ENCODE measurements at places on chromosomes 3 and 15.

DNA sequence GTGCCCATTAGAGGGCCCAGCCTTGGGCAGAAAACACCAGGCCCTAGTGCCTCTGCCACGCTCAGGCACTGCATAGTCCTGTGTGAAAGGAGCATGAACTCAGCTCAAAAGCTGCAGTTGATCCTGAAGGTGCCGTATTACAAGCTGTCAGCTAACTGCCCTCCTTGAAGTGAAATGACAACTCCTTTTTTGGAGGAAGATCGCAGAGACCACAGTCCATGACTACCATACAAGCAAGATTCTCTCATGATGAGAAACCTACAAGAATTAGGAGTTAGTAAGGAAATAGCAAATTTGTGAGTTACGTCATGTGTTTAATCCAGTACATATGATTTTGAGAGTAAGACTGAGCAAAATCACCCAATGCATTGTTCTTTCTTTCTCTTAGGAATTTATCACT, 513.9 kb upstream of the NR2F2 start:
- no peak for DNase-seq
- H3K27me3 ChIP-seq, result no peaks in the 10 kb centered on the region
- no peak overlapping the region for H3K27ac ChIP-seq
- no peaks in the 10 kb centered on the region for H3K4me1 ChIP-seq
- no peaks in the 10 kb centered on the region for H3K36me3 ChIP-seq

DNA sequence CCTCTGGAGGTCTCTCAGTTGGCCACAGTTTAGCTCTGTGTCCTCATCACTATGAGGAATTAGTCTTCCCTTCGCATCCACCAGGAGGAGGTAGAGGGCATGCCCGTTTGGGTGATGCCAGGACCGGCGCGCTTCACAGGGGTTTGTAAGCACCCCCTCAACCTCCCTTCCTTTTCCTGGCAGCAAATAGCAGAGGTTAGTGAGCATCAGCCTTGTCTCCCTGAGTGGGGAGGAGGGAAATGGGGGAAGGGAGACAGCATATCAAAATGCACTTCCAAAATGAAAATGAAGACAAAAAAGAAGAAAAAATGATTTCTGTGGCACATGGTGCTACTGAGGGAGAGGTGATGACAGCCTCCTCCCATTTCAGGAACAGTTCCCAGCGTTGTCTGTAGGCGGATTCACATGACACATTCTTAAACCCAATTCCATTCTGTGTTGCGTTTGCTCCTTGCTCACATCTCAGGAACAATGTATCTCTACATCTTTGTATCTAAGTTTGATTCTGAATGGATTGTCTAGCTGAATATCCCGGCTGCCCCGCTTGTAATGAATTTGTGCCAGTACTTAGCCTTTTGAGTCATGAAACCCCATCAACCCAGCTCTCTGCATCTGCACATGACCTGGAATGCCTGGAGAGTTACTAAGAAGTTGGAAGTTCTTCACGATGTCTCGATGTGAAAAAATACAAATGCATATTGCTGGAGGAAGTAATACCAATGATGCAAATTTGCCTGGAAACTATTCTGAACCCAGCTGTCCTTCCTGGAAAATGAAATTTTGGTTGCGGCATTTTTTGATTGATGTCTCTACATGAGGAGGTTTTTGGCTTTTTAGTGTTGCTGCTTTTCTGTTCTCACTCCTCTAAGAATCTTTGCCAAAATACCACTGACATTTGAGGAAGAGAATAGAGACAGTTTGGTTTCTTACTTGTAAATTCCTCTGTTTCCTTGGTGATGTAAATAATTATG, 45.2 kb downstream of the TYRO3 start:
- H3K27ac ChIP-seq, result no peak overlapping the region
- peak; percentile 57 for DNase-seq

- peaks cover 5% of the 10 kb centered on the region for H3K4me1 ChIP-seq
- no peak overlapping the region for H3K4me3 ChIP-seq
- H3K27me3 ChIP-seq, result no peaks in the 10 kb centered on the region
- H3K36me3 ChIP-seq, result no peaks in the 10 kb centered on the region
- DNase-seq, result no peak
Measured at GRCh38 chr3:27978440-27978839, 256.3 kb upstream of the EOMES start.

- no peak within 1 kb of the TSS for H3K27ac ChIP-seq
- no peaks in the 10 kb centered on the region for H3K36me3 ChIP-seq
- peaks cover 3% of the 10 kb centered on the region for H3K4me1 ChIP-seq
- no peak for DNase-seq
Measured at GRCh38 chr15:82952158-82953081, at the start of gene HOMER2. Gene HOMER2 (minus strand): TSS chr15:82952720. CDS start chr15:82952535, 185 bp downstream.

- no peaks in the 10 kb centered on the region for H3K27me3 ChIP-seq
- no peak for DNase-seq
- H3K27ac ChIP-seq, result no peak overlapping the region
- no peaks in the 10 kb centered on the region for H3K4me1 ChIP-seq
- no peaks in the 10 kb centered on the region for H3K36me3 ChIP-seq
Measured at GRCh38 chr3:24480497-24480896, 14.2 kb downstream of the THRB start.

GRCh38 chr15:78018946-78019644, 58.4 kb downstream of the TBC1D2B start:
- no peaks in the 10 kb centered on the region for H3K27me3 ChIP-seq
- H3K4me1 ChIP-seq, result peaks cover 26% of the 10 kb centered on the region
- H3K4me3 ChIP-seq, result peak overlapping the region; percentile 21
- peak overlapping the region; percentile 50 for H3K27ac ChIP-seq

GRCh38 chr3:88034491-88035275, 24.1 kb downstream of the CGGBP1 start:
- H3K27me3 ChIP-seq, result peaks cover 2% of the 10 kb centered on the region
- DNase-seq, result no peak
- peaks cover 29% of the 10 kb centered on the region for H3K4me1 ChIP-seq
- no peak overlapping the region for H3K4me3 ChIP-seq
- H3K36me3 ChIP-seq, result peaks cover 1% of the 10 kb centered on the region

GRCh38 chr15:50257924-50258323, 7.6 kb downstream of the HDC start:
- DNase-seq, result no peak
- H3K27ac ChIP-seq, result peak overlapping the region; percentile 23
- no peak overlapping the region for H3K4me3 ChIP-seq
- H3K27me3 ChIP-seq, result no peaks in the 10 kb centered on the region
- peaks cover 2% of the 10 kb centered on the region for H3K36me3 ChIP-seq
- H3K4me1 ChIP-seq, result peaks cover 61% of the 10 kb centered on the region

DNA sequence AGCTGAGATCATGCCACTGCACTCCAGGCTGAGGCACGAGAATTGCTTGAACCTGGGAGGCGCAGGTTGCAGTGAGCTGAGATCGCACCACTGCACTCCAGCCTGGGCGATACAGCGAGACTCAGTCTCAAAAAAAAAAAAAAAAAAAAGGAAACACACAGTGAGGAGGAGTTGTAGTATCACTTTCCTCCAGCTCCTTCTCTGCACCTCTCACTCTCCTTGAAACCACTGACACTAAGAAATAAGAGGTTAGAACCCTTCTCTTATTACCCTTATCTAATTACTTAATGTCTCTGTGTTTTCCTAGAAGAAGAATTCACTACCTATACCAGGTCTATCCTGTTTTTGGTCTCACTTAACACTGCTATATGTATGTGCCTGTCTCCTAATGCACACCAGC, 31.7 kb downstream of the RAB27A start:
- peaks cover 54% of the 10 kb centered on the region for H3K36me3 ChIP-seq
- no peaks in the 10 kb centered on the region for H3K27me3 ChIP-seq
- peak overlapping the region; percentile 91 for H3K27ac ChIP-seq
- peaks cover 73% of the 10 kb centered on the region for H3K4me1 ChIP-seq
- no peak for DNase-seq

DNA sequence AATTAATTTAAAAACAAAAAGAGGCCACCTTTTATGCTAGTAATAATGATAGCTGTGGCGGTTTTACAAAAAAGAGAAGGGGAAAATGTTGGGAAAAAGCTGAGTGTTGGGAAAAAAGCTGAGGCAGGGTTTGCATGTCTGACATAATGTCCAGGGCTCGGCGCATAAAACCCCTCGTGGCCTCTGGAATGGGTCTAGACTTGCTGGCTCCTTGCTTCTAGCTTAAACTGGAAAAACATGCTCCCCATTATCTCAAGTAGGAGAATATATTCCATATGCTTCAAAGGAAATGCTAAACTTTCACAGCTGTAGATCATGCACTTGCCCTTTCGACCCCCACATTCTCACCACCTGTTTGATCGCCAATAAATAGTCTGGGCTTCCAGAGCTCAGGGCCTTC, 53.0 kb downstream of the CYP19A1 start:
- H3K36me3 ChIP-seq, result no peaks in the 10 kb centered on the region
- peaks cover 16% of the 10 kb centered on the region for H3K4me1 ChIP-seq
- H3K27ac ChIP-seq, result no peak overlapping the region
- peaks cover 12% of the 10 kb centered on the region for H3K27me3 ChIP-seq
- H3K4me3 ChIP-seq, result no peak overlapping the region

DNA sequence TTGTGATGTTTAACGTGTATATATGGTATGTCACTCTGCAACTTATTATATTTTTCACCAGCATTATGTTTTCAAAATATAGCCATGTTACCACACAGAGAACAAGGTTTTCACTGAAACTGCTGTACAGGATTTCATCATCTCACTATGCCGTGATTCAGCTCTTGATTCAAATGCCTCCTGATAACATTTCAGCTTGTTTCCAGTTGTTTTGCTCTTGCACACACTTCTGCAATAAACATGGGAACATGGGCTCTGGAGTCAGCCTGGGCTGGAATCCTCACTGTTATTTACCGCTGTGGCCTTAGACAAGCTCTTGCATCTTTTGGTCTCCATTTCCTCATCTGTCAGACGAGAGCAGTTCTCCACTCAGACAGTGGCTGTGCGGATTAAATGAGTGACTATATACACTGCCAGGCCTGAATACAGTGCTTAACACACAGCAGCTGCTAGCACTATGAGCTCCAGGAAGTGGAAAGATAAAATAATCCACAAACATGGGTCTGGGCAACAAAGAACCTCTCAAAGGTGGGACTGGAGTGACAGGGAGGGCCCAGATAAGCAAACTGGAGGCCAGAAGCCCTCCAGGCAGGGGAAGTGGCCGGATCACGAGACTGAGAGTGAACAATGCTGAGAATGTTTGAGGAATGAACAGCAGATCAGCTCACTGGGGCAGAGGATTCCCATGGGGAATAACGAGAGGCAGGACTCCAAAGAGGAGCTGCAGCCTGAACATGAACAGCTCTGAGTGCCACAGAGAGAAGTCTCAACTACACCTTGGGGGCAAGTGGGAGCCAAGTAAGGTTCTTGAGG, 17.7 kb downstream of the NTRK3 start:
- H3K27me3 ChIP-seq, result peaks cover 10% of the 10 kb centered on the region
- no peak overlapping the region for H3K27ac ChIP-seq
- no peaks in the 10 kb centered on the region for H3K4me1 ChIP-seq
- no peaks in the 10 kb centered on the region for H3K36me3 ChIP-seq
- no peak for DNase-seq
- no peak overlapping the region for H3K4me3 ChIP-seq

GRCh38 chr15:82878325-82878724, 68.9 kb downstream of the WHAMM start:
- H3K4me3 ChIP-seq, result no peak overlapping the region
- DNase-seq, result no peak
- H3K4me1 ChIP-seq, result no peaks in the 10 kb centered on the region

DNA sequence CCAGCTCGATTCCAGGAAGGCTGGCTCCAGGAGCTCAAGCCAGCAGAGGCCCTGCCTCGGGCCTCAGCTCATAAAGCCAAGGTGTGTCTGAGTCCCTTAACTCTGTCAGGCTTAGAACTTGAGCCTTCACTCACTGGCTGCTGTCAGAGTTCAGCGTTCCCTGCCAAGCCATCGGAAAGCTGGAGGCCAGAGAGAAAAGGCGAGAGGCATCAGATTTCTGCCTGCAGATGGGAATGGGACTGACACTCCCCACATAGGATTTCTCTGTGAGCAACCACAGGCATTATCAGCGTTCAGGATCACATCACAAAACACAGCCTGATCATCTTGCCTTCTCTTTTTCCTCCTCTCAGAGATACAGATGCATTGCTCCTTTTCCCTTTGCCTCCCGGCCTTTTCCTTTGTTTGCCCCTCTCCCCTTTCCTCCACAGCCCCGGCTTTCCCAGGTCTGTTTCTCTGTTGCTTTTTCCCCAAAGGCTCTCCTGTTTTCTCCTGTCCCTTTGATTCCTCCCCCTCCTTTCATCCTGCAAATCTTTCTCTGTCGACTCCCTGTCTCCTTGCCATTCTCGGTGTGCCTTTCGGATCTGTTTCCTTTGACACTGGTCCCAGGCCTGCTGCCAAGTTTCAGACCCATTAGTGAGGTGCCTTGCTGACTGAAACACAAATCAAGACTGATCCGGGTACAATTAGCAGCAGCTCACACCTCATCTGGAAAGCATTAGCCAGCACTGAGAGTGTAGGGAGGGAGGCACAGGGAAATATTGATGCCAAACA, 44.5 kb upstream of the BOC start:
- no peaks in the 10 kb centered on the region for H3K36me3 ChIP-seq
- H3K4me1 ChIP-seq, result no peaks in the 10 kb centered on the region
- no peak overlapping the region for H3K27ac ChIP-seq
- no peak overlapping the region for H3K4me3 ChIP-seq

DNA sequence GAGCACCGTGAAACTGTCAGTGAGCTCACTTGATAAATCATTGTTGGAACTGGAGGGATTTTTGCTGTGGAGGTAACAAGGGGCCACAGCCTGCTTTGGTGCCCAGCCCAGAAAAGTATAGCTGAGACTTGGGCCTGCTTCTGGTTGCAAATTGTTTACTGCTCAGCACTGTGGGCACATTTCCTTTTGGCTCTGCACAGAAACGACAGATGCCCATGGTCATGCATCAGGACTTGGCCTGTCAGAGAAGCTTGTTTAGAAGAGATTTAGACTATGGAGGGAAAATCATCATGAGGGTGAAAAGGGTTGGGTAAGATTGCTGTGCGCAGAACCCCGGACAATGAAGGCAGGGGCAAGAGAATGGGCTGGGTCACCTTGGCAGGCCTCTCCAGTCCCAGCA, 286.1 kb upstream of the CTNNB1 start:
- peaks cover 4% of the 10 kb centered on the region for H3K27me3 ChIP-seq
- no peaks in the 10 kb centered on the region for H3K36me3 ChIP-seq
- no peak overlapping the region for H3K4me3 ChIP-seq
- no peaks in the 10 kb centered on the region for H3K4me1 ChIP-seq
- H3K27ac ChIP-seq, result no peak overlapping the region

GRCh38 chr3:44987332-44987731, 11.3 kb downstream of the EXOSC7 start:
- DNase-seq, result no peak
- no peaks in the 10 kb centered on the region for H3K27me3 ChIP-seq
- peaks cover 27% of the 10 kb centered on the region for H3K36me3 ChIP-seq
- no peak overlapping the region for H3K4me3 ChIP-seq
- peaks cover 37% of the 10 kb centered on the region for H3K4me1 ChIP-seq
- no peak overlapping the region for H3K27ac ChIP-seq

- peaks cover 14% of the 10 kb centered on the region for H3K36me3 ChIP-seq
- H3K4me1 ChIP-seq, result no peaks in the 10 kb centered on the region
- no peak overlapping the region for H3K4me3 ChIP-seq
- no peak for DNase-seq
- no peak overlapping the region for H3K27ac ChIP-seq
Measured at GRCh38 chr3:47849699-47850563, 47.0 kb downstream of the DHX30 start.

Measured in activated CD8-positive, alpha-beta memory T cell treated with anti-CD3 and anti-CD28 coated beads, Interleukin-2, amount 10 ng/mL, durations not matched to agents 7 days and 5 days (primary cell).